ENCODE measurements at places on chromosomes 4 and X.

GRCh38 chr4:181216501-181216900, 1026.7 kb upstream of the TENM3 start:
- no peak for DNase-seq

GRCh38 chrX:113399506-113400192, 559.0 kb upstream of the AMOT start:
- DNase-seq: no peak

DNA sequence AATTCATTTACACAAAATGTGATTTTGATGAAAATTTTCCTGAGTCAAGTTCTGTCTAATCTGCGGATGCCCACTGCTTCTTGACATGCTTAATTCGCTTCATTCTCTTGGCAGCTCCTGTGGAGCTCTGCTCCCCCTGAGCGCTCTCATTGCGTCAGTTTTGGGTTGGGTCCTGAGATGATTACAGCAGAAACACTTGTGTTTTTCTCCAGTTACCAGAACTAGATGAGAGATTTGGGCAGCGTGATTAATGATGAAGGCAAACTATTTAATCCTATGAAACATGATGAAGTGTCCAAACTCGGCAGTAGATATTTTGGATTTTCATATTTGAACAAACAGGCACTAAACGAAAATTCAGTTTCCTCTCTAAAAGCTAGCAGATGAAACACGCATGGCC, 4.2 kb upstream of the CXCL1 start:
- DNase-seq: no peak

DNA sequence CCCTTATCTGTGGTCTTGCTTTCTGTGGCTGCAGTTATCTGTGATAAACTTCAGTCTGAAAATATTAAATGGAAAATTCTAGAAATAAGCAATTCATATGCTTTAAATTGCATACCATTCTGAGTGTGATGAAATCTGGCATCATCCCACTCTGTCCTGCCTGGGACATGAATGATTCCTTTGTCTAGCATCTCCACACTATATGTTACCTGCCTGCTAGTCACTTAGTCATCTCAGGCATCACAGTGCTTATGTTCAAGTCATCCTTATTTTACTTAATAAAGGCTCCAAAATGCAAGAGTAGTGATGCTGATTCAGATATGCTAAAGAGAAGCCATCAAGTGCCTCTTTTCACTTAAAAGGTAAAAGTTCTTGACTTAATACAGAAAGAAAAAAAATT, 14.3 kb upstream of the RAB9B start:
- DNase-seq: no peak

DNA sequence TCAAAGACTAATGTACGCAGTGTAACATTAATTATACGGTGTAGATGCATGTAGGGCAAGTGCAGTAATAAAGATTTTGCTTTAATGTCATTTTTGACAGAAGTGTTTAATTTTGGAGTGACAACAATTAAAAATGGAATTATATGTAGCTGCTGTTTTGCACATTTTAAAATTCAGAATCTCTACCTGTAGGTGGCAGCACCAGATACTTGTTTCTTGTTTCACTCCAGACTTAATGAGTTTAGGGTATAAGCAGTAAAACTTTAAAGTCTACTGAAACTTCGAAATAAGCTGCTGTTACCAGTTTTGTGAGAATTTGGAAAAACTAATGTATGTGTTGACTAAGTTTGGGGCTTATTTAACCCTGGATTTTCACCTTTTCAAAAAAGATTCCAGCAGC, 144.9 kb downstream of the POLA1 start:
- no peak for DNase-seq

GRCh38 chr4:100838286-100838685, 320.5 kb upstream of the EMCN start:
- no peak for DNase-seq

GRCh38 chr4:36243355-36244256, 708 bp downstream of the ARAP2 start:
- no peak for DNase-seq

GRCh38 chr4:83552083-83552482, 16.2 kb downstream of the GPAT3 start:
- no peak for DNase-seq

DNA sequence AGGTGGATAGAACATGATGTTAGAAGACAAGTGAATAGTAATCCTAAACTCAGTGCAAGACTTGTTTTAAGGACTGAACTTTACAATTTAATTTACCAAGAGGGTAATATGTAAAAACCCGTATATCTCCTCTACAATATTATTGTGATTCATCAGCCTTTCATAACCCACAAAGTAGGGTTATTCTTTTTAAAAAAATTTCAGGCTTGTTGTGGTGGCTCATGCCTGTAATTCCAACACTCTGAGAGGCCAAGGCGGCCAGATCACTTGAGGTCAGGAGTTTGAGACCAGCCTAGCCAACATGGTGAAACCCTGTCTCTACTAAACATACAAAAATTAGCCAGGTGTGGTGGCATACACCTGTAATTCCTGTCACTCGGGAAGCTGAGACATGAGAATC, 7.2 kb downstream of the IBSP start:
- DNase-seq: no peak

DNA sequence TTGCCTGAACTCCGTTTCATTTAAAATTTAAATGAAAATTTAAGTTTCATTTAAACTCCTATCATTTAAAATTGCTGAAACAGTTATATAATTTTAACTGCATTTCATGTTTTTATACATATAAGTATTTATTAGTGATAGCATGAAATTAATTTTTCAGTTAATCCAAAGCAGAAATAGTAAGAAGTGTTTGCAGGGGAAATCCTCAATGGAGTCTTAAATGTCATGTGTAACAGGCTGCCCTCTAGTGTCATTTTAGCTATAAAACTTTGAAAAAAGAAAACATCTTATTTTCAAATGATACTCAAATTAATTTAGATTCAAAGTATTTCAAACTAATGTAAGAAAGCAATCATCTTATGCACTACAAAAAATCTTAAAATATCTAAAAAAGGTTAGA, 27.2 kb downstream of the TAPT1 start:
- no peak for DNase-seq

DNA sequence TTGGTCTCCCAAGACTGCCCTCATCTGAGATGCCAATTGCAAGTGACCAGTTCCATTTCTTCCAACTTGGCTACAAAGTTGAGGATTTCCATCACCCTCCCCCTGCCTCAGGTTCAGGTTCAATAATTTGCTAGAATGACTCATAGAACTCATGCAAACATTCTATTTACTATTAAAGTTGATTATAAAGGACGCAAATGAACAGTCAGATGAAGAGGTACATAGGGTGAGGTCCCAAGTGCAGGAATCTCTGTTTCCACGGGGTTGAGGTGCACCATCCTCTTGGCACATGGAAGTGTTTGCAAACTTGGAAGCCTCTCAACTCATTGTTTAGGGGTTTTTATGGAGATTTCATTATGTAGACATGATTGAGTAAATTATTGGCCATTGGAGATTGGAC, 41.0 kb downstream of the FGFBP1 start:
- no peak for DNase-seq

DNA sequence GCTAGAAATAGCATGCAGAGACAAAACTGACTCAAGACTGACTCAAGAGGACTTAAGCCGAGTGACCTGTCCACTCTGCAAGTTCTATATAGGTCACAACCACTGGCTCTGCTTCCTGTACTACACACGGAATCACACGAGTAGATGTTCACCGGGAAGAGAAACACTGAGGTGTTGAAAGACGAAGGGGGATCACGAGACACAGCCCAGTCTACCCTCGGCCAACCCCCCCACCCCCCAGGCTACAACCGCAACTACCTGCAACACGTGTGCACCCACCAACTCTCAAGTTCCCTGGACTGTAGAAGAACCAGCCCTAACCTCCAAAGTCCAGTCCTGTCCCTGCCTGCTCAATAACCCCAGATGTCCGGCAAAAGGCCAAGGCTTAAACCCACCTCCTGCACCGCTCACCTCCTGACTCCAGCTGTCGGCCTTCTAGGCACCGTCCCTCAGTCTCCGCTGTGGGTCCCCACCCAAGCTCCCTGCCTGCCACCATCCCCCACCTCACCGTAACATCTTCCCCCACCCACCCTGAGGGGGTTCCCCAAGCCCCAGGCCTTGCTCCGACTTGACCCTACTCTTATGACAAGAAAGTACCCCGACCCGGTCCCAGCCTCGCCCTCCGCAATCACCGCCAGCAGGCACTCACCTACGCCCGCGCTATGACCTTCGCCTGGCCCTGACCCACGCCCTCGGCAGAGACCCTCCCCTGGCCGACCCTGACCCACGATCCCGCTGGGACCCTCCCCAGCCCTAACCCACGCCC, 739 bp downstream of the GAK start:
- no peak for DNase-seq

DNA sequence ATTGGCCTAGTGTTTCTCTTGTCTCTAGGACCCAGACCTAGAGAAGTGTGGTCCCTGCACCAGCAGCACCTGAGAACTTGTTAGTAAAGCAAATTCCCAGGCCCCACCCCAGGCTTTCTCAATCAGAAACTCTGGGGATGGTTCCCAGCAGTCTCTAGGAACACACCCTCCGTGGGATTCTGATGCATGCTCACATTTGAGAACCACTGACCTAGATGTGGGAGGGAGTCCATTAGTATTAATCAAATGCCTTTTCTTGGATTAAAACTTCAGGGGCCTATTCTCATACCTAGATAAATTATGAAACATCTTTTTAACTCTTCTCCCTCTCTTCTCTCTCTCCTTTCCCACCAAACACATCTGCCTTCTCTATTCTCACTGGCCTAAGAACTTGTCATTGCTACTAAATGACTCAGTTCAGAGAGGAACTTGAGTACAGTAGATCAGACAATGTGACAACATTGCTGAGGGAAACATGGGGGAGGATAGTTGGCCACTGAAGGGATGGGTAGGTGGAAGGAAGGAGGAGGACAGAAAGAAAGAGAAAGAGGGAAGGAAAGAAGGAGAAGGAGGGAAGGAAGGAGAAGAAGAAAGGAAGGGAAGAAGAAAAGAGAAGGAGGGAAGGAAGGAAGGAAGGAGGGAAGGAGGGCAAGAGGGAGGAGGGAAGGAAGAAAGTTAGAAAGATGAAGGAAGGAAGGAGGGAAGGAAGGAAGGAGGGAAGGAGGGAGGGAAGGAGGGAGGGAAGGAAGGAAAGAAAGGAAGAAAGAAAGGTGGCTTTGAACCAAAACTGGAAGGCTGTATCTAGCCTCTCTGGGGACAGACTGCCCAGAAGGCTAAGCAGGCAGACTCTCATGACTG, 132.7 kb upstream of the MAP3K15 start:
- no peak for DNase-seq

GRCh38 chr4:41216294-41217019, 2.1 kb upstream of the APBB2 start:
- no peak for DNase-seq

DNA sequence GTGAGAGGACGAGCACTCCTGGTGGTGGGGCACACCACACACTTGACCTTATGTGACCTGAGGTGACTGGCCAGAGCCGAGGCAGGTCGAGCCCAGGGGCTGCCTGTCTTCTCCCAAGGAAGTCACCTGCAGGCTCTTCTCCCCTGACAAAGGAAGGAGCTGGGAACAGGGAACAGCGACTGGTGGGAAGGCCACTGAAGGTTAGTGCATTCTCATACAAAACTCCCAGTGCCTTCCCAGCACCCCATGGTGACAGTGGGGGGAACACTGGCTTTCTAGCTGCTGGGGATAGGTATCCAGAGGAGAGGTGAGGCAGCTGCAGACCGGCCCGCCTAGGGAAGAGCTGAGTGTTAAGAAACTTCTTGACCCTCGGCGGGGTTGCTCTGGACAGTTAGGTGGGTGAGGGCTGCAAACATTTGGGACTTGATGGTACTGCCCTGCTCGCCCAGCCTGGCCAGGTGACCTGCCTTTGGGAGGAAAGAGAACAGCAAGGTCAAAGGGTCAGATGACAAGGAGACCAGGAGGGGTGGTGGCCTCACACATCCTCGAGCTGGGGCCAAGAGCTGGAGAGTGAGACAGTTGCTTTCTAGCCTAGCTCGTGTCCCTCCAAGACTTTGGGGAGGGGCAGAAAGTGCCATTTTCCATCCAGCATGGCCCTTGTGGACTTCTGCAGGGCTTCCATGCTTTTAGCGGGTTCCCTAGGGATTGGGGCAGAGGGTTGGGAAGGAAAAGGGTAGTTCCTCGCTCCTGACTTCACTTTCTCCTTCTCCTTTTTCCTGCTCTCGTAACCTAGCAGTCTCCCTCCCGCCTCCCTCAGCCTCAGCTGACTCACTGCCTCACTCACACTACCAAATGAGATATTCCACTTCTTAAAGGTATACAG, 2.7 kb downstream of the NALF2 start:
- DNase-seq: no peak

DNA sequence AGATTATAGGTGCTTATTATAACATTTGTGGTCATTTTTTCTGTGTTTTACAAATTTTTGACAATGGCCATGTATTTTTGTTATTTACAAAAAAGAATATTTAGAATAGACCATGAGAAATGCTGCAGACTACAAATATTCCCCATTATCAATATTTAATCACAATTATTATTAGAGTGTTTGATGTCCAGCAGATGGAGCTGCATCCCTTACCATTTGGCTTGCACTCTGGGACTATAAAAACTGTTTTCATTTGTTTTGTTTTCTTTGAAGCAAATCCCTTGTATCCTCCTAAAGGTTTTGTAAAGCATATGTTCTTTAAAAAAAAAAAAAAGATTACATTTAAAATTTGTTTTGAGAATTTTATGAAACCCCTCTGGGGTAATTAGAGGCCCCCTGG, 85.6 kb upstream of the CXorf66 start:
- no peak for DNase-seq

GRCh38 chr4:120755864-120756263, 166.7 kb downstream of the PRDM5 start:
- DNase-seq: no peak

DNA sequence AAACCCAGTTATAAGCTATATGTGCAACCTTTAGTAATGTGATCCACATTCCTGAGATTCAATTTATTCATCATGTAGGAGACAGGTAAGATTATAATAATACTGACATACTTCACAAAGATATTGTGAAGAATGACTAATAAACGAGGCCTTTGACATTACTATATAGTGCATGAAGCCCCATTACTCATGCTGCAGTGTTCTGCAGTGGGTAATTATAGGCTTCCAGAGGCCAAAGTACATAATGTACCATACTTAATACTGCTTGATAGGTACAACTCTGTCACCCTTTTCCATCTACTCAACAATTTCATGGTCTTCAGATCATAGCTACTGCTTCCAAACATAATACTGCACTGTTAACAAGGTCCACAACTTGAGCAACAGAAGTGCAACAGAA, 68.9 kb downstream of the COL25A1 start:
- DNase-seq: no peak

- no peak for DNase-seq
These were observed 113.8 kb upstream of the RBPJ start for GRCh38 chr4:26206999-26207398.

- peak; percentile 15 for DNase-seq
These were observed 73.6 kb upstream of the RBMX start for GRCh38 chrX:136953867-136954787.

- DNase-seq: no peak
These were observed 7.9 kb upstream of the KLF3 start for GRCh38 chr4:38656111-38656510.

Measured in epithelial cell of proximal tubule (primary cell).